ENCODE measurements at places on chromosomes 12 and 14.

DNA sequence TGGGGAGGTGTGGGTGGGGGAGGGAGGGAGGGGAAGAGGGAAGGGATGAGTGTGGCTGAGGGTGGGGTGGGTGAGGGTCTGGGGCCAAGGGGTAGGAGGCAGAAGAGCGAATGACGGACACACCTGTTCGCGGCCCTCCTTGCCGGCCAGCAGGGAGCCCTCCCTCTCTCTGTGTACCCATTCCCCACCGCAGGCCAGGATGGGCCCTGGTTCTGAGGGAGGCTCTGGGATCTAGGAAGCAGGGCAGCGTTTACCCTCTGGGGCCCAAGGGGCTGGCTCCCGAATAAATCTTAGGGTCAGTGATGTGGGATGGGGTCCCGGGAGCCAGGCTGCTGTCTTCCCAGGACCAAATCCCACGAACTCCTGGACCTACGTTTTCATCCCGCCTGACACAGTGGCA lies 46.0 kb upstream of the ESRRB start:
- no peak for DNase-seq

DNA sequence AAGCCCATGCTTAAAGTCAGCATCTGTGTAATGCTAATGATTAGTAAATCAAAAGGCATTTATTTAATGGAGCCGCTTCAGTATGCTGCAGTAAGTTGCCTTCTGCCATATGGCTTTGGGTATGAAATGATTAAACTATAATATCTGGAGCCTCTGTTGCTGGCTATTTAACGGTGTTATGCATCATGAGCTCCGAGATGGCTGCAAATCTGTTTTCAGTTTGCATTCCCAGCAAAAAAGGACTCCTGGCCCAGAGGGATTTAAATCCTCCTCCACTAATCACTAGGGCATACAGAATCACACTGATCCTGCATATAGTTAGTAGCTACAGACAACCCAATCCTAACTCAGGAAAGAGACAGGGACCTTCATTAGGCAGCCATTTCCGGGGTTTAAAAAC lies 171.5 kb upstream of the EEA1 start:
- no peak for DNase-seq

- no peak for DNase-seq
Measured at GRCh38 chr12:75986001-75986746, 45.4 kb downstream of the PHLDA1 start.

DNA sequence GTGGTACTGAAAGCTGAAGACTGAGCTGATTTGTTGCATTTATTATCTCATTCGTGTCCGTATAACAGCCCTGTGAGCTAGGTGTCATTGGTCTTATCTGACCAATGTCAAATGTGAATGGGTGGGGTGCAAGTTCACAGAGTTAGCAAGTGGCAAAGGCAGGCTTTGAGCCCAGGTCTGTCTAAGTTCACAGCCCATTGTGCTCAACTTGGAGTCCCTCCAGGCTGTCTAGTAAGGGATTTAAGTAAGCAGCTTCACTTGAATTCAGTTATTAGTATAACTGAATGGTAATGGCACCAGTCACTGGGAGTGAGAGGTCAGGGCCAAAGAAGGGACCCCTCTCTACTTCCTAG lies 8.5 kb downstream of the C1S start:
- DNase-seq = no peak

DNA sequence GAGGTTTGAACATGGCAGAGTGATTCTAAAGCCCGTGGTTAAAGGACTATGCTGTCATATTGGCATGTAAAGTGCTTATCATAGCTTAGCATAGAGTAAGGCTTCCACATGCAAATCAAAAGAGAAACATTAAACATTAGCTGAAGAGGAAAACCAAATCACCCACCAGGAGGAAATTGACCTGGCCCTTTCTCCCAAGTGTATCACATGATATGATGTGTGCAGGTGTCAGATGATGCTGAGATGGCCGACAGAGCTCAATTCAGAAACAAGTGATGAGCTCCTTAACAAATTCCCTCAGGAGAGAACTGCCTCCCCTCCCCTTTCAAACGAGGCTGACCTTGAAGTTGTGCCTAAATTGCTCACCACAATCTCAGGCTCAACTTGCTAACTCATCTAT lies 217.1 kb upstream of the BTG1 start:
- DNase-seq = no peak

DNA sequence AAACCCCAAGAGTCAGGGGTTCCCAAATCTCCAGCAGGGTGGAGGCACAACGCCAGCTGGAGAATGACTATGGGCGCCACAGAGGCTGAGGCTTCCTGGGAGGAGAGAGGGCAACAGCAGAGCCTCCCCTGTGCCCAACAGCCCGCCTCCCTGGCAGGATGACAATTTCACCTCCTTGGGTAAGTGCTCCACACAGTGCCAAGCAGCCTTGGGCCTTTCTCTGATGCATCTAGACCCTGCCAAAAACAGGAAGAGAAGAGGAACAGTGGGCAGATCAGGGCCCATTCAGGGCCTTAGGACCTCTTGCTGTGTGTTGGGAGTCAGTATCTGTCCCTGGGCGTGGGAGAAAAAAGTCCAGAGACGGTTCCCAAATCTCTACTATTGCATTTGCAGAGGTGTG lies 5.0 kb upstream of the OR10P1 start:
- no peak for DNase-seq

GRCh38 chr12:132583411-132583710 lies 27.0 kb downstream of the LRCOL1 start:
- DNase-seq = no peak

- DNase-seq = no peak
Measured at GRCh38 chr12:98109266-98109665, 406.1 kb upstream of the TMPO start.

DNA sequence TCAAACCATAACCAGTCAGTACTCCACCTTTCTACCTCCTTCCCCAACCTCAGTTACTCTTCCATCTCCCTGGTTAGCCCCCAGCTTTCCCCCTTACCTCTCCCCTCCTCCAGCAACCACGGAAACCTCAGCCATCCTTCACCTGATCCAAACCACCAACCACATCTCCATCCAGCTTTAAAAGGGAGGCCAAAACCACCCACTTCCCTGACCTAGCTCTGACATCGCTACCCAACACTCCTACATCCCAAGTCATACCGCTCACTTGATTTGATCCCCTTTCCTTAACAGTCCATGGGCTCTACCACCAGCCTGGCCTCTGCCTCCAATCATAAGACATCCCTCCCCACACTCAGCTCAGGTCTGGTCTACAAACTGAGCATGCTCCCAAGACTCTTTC lies 1.5 kb downstream of the RAB35 start:
- DNase-seq = no peak

- DNase-seq = no peak
Measured at GRCh38 chr12:111826992-111827391, 15.0 kb upstream of the MAPKAPK5 start.

DNA sequence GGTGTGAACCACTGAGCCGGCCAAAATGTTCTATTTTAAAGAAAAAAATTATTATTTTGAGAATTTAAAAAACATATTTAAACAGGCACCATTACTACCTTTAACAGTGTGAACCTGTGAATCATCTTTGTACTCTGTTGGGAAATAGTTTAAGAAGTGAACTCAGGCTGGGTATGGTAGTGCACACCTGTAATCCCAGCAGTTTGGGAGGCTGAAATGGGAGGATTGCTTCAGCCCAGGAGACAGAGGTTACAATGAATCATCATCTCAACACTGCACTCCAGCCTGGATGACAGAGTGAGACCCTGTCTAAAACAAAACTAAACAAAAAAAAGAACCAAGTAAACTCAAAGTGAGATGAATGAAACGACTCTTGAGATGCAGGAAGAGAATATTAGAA lies 3.1 kb upstream of the WDR89 start:
- no peak for DNase-seq

DNA sequence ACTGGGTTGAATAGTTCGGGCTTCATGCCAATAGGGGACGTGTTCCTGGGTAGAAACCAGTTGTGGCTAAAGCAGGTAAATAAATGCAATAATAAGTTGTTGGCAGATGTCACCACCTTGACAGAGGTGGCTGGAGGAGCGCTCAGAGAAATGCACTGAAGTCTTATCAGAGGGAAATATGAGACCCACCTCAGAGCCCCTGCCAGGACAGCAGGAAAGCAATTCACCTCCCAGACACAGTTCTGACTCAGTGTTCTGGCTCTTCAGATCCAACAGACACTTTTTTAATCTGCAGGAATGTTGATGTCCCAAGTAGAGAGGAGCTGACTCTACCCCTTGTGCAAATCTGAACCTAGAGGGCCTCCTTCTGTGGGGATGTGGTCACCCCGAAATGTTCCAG lies 687.1 kb upstream of the FBXO33 start:
- DNase-seq = no peak

DNA sequence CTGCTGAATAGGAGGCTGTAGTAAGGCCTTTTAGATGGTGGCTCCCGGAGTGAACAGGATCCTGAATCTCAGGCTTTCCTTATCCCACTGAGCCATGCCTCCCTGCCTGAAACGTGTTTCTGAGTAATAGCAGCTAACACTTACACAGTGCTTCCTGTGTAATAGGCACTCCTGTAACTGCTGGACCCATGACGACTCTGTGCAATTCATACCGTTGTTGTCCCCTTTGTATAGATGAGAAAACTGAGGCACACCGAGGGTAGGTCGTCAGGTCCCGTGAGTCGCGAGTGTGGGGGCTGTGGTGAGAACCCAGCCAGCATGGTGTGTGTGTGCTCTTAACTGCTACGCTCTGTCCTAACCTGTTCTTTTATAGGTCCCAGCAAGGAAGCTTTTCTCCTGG lies 193.6 kb downstream of the CACNA1C start:
- DNase-seq = no peak

- DNase-seq = peak; percentile 49
Measured at GRCh38 chr14:33676135-33676566, 274.7 kb downstream of the EGLN3 start.

DNA sequence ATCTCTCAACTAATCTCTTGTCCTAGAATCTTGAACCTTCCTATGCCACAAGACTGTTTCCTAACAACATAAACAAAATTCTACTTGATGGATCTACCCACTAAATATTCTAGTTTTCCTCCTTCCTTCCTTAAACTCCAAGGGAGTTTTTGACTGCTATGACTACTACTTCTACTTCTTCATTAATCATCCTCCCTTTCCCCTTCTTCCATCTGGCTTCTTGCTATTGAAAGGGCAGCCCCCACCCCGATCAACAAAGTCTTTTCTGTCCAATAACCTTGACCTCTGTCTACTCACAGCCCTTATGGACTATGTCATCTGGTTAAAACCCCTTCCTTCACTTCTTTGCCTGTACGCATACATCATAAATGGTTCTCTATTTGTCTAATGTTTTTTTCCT lies 5.6 kb downstream of the LTA4H start:
- no peak for DNase-seq

DNA sequence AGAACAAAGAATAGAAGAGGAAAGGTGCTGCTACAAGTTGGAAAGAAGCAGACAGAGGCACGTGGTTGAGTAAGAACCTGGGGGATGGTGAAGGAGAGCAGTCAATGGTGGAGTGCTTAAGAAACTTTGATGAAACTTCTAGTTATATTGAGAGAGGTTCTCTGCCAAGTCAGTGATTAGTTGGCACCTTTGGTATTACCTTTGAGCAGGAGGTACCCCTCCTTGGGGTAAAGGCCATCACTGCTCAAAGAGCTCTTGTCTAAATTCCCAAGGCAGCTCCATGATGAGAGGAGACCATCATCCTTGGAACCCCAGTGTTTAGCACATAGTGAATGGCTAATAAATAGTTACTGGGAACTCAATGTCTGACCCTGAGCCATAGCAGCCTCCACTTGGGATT lies 1.7 kb upstream of the EGLN3 start:
- no peak for DNase-seq

GRCh38 chr12:29200586-29200985 lies 51.5 kb downstream of the FAR2 start:
- no peak for DNase-seq

DNA sequence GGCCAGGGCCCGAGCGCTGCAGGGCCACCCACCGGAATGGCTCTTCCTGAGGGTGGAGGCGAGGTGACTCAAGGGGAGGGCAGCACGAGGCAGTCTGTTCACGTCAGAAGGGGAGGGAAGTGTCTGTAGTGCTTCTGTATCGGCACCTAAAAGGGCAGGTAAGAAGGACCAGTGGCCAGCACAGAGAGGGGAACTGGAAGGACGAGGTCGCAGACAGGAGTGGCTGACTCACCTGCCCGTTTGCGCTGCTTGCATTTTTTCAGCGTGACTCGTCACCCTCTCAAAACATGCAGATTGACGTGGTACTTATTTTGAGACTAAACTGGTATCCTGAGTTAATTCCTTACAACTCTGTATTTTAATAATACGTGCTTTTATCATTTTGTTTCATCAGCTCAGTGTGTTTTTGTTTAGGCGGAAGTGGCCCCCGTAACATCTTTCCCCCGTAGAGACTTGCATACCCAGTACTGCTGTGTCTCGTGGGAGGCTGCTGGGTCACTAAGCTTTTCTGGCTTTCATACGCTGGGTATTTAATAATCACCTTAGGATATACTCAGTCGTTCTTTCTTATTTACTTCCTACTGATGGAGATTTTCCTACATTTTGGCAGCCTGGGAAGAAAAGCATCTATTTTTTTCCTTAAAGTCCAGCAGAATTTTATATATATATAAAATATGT lies 26.4 kb downstream of the SFSWAP start:
- peak; percentile 79 for DNase-seq

DNA sequence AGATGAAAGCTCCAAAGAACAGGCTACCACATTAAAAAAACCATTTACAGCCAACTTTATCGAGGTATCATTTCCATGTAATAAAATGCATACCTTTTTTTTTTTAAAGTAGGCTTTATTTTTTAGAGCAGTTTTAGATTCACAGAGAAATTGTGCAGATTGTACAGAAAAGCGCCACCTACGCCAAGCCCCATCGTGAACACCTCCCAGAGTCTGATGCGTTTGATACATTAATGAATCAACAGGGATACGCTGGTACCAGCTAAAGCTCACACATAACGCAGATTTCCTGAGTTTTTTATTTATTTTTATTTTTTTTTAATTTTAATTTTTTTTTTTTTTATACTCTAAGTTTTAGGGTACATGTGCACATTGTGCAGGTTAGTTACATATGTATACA lies 129.9 kb downstream of the KIF26A start:
- no peak for DNase-seq

GRCh38 chr14:105305345-105305744 lies 4.5 kb upstream of the BRF1 start:
- no peak for DNase-seq

- DNase-seq = no peak
Measured at GRCh38 chr12:85641796-85642195, 194.4 kb downstream of the RASSF9 start.

DNA sequence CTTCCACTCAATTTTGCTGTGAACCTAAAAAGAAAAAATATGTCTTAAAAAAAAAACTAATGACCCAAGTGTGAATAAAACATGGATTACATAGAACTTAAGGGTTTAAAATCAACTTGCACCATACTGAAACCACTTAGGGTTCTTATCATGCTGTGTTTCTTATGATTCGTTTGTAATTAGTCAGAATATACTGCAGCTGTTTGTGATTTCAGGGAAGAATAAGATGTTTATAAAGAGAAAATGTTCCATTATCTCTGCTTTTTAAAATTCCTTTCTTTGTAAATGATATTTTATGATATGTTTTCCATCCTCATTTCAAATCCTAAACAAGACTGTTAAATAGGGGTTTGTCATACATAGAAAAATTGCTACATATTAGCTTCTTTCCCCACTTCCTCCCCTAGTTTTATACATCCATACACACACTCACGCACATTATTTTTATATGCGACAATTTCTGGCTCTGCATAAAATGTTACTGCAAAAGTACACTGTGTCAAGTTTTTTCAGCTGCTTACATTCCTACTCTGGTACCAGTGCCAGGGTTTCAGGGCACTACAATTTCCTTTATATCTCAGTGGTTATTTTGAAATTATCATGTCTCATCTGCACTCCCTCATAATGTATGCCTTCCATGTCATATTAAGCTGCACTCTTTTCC lies 275.2 kb upstream of the GARIN6 start:
- no peak for DNase-seq

GRCh38 chr14:22179190-22179589 lies 409.8 kb downstream of the DAD1 start:
- DNase-seq = no peak
